ENCODE measurements at places on chromosomes 11 and 22.

GRCh38 chr11:76161261-76161961 is 44.9 kb downstream of the WNT11 start:
- no peak for DNase-seq

DNA sequence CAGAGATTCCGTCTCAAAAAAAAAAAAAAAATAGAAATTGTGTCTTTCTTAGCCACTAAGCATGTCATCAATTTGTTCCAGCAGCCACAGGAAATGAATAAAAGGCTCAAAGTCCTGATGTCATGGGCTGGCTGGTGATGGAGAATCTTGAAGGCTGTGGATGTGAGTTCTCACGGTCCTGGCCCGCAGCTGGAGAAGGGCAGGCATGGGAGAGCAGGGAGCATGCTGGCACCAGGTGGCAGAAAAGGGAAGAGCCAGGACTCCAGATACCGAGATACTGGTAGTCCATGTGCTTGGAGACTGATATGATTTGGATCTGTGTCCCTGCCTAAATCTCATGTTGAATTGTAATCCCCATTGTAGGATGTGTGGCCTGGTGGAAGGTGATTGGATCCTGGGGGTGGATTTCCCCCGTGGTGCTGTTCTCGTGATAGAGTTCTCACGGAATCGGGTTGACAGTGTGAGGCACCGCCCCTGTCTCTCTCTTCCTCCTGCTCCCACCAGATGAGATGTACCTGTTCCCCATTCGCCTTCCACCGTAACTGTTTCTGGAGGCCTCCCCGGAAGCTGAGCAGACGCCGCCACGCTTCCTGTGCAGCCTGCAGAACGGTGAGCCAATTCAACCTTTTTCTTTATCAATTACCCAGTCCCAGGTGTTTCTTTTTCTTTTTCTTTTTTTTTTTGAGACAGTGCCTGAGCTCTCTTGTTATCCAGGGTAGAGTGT is 18.1 kb downstream of the MRGPRD start:
- DNase-seq = no peak

- DNase-seq = no peak
Observed at GRCh38 chr11:115618428-115618827, 114.2 kb upstream of the CADM1 start.

- no peak for DNase-seq
Observed at GRCh38 chr11:70445605-70446004, 47.3 kb downstream of the CTTN start.

DNA sequence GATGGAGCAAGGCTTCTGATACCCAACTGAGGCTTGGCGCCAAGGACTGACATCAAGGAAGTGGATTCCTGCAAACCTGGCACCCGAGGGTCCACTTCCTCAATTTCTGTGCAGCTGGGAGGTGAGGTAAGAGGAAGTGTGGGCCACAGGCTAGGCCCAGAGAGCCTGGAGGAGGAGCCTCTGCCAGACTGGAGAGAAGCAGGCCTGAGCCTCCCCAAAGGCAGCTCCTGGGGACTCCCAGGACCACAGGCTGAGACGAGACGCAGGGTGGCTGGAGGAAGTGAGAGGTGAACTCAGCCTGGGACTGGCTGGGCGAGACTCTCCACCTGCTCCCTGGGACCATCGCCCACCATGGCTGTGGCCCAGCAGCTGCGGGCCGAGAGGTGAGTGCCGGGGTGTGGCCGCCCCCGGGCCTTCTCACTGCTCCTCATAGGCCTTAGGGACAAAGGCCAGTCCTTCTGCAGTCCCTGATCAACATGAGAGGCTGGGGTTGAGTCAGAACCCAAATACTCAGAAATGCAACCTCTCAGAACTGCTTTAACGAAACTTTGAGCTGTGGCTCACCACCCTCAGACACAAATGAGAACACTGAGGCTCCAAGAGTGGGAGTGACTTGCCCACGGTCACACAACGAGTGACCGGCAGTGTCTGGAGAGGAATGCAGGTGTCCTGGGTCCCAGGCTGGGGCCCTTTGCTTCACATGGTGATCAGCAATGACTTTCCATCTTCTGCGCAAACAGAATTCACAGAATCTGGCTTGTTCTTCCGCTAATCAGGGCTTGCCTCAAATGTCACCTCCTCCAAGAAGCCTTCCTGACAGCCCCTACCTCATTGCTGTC is at the start of gene NCF4:
NCF4 (plus strand) TSS at position 186 of the 839 bp plus-strand sequence; CDS start at position 352, 166 bp downstream.
- DNase-seq = no peak

GRCh38 chr11:87851827-87852226 is 323.4 kb downstream of the RAB38 start:
- DNase-seq = no peak

- DNase-seq = no peak
Observed at GRCh38 chr22:33083212-33083611, 25.0 kb upstream of the SYN3 start.

DNA sequence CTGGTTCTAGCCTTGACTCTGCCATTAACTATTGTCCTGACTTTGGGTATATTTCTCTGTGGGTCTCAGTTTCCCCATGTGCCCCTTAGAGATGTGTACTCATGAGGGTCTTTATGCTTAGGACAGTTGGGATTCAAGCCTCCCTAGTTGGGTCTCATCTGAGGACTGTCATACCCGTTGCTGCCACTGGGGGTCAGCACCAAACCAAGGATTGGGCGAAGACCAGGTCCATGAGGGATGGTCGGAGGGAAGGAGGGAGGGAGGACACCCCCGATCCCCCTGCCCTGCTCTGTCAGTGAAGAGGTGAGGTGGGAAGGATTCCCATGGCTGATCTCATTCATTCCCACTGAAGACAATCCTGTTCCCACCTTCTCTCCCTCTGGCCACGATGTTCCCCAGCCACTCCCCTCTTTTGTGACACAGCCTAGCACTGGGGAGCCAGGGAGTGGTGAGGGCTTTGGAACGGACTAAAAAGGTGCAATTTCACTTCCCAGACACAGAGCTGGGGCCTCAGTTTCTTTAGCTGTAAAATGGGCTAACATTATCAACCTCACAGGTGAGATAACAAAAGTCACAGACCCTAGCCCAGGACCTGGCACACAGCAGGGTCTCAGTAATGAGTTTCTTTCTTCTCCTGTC is 12.4 kb upstream of the KLHL35 start:
- peak; percentile 14 for DNase-seq

DNA sequence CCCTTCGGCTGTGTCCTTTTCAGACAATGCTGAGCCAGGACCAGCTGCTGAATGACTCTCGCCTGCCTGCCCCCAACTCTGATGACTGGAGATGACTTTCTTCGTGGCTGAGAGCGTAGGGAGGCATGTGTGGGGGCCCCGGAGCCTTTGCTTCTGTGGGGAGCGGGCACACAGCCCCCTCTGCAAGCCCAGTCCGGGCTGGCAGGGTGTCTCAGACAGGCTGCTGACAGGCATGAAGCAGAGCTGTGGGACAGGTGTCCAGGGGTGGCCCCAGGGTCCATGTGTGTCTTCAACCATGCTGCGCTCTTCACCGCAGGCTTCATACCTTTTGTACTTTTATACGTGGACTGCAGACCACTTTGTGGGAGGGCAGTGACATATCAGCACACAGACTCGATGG is 16.6 kb downstream of the CYB5R2 start:
- DNase-seq = no peak

DNA sequence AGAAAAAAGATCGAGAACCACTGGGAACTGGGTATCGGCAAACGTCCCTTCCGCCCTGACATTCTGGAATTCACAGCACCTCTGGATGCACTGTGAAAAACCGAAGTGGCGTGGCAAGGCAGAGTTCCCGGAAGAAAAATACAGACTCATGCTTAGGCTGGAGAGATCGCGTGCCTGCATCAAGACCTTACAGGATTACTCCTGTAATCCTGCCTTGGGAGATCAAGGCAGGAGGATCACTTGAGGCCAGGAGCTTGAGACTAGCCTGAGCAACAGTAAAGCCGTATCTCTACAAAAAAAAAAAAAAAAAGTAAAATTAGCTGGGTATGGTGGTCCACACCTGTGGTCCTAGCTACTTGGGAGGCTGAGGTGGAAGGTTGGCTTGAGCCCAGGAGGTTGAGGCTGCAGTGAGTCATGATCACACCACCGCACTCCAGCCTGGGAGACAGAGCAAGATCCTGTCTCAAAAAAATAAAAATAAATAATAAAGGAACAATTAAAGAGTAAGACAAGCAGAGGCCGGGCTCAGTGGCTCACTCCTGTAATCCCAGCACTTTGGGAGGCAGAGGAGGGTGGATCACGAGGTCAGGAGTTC is 19.9 kb upstream of the TEF start:
- no peak for DNase-seq

DNA sequence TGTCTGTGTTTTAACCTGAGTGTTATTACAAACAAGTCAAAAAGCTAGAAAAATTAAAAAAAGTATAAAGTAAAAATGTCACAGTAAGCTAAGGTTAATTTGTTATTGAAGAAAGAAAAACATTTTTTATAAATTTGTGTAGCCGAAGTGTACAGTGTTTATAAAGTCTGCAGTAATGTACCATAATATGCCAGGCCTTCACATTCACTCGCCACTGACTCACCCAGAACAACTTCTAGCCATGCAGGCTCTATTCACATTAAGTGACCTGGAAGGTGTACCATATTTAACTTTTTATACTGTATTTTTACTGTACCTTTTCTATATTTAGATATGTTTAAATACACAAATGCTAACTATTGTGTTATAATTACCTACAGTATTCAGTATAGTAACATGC is 14.7 kb upstream of the FDX1 start:
- DNase-seq = no peak

- no peak for DNase-seq
Observed at GRCh38 chr11:126969865-126970479, 30.6 kb downstream of the KIRREL3 start.

DNA sequence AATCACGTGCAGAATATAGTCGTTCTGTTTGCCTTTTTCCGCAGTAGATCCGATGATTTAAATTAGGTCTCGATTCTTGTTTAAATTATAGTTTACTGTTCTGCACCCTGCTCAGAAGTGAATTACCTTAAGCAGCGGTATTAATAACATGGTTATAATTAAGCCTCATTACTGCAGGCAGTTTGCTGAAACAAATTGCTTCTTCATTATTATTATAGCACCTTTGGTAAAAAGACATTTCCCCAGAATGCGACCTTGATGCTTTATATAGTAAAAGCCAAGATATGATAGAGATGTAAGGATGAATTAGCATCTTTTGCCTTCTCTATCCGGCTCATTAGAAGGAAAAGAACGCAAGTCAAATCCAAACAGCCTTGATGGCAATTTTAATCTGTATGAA is 625.2 kb upstream of the CADM1 start:
- DNase-seq = no peak

DNA sequence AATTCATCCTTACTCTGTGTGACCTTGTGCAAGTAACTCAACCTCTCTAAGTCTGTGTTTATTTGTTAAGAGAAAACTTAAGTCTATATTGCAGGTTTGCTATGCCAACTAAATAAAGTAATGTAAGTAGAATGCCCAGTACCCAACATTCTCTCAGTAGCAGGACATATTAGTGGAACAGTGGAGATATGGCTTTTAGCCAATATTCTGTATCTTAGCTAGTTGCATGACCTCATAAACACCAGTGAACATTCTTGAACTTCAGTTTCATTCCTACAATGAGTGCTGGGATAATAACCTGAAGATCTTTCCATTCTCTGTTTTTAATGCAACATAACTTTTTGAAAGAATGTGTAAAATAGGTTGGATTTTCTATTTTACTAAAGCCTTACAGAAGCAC is 77.0 kb downstream of the RAB38 start:
- DNase-seq = no peak

- DNase-seq = no peak
Observed at GRCh38 chr22:17443405-17444203, 74.3 kb downstream of the CECR2 start.

GRCh38 chr11:74822170-74822569 is 73.5 kb downstream of the RNF169 start:
- DNase-seq = peak; percentile 89

- peak; percentile 46 for DNase-seq
Observed at GRCh38 chr11:63608353-63609345, 5.6 kb downstream of the PLAAT3 start.

- DNase-seq = no peak
Observed at GRCh38 chr22:48538291-48538820, 1289.3 kb downstream of the BRD1 start.

DNA sequence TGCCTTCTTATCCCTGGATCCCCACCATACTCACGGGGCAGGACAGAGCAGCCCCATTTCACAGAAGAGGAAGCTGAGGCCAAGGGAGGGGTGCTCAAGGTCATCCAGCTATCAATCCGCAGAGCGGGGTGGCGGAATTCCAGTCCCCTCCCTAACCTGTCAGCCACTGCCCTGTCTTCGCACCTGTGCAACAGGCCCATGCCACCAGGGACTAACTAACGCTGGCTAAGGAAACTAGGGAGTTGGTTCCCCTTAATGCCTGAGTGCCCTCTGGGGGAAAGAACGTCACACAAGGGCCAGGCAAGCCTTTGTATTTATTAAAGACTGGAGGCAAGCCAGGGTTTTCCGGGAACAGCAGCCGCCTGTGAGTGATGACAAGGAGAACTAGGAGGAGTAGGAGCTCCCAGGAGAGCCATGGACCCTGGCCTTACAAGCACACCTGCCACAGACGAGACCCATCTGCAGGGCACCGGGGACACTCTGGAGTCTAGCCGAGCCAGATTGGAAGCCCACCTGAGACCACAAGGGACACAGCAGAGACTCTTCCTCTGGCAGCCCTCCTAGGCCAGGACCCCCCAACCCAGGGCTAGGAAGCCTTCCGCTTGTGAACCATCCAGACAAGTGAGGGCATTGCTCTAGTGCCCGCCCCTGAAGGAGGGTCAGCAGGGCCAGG is 64.4 kb downstream of the MYH9 start:
- DNase-seq = peak; percentile 86

- DNase-seq = no peak
Observed at GRCh38 chr11:4071325-4071724, 23.3 kb upstream of the RRM1 start.

DNA sequence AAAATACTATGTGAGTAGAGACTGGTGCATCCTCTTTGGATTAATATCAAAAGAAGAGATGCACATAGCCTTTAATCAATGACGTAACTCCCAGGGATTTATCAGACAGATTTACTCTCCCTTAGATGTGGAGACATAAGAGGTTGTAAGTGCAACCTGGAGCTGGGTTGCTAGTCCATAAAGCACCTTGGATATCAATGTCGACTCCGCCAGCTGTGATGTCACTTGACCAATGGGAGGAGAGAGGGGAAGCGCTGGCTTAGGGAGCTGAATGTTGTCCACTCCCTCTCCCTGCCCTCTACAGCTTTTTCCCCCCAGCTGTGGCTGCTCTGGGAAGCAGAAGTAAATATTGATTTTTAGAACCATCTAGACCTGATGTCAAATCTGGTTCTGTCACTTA is 28.9 kb upstream of the TMEM86A start:
- DNase-seq = no peak

All from fibroblast of gingiva (primary cell).